ENCODE measurements at places on chromosomes 3 and 15.

- no peak for DNase-seq
Observed at GRCh38 chr3:36562945-36563344, 182.6 kb downstream of the STAC start.

- DNase-seq = no peak
Observed at GRCh38 chr3:150074277-150074676, 103.6 kb upstream of the PFN2 start.

DNA sequence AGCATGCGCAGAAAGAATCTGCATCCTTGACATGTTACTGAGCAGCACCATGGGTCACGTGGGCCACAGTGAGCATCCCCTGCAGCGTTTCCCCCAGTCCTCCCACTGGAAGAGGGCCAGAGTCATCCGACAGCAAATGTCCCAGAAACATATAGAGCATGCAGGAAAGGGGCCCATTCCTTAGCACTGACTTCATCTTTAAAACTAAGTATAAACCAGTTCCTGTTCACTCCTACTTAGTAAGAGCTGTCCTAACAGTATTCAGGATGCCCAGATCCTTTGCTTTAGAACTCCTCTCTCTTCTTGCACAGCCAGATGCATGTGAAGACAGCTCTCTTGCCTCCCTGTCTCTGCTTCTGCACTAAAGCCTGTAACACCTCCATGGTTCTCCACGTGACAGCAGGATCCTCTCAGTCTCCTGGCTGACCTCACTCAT is 79.3 kb upstream of the OXTR start:
- DNase-seq = no peak

DNA sequence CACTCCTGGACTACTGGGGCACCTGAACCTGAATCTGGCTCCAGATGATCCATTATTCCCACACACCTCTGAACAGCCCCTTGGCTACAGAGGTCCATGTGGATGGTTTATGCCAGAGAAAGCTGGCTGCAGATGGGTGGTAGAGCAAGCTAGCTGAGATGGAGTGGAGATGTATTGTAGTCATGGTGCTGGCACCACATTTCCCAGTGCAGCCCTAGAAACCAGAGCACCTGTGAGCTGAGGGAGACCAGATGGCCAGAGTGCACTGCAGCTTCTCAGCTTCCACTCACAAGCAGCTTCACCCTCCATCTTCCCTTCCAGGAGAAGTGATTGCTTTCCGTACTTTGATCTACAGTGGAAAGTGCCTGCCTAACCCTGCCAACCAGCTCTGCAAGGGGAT is 29.9 kb downstream of the RBP1 start:
- DNase-seq = no peak

DNA sequence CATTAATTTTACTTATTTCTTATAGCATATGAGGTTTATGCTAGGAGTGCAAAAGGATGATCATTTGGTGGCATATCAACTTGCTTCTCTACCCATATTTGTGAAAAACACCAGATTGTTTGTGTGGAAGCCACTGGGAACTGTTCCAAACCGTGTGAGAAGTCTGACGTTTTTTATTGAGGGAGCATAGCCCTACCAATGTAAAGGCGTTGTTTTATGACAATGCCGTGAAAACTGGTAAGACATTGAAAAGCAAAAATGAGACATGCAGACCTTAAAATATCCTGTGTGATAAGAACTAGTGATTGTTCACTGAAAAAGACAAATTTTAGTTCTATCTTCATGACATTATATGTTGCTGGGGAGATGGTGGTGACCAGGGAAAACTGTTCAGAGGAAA is 87.8 kb downstream of the CHL1 start:
- no peak for DNase-seq

GRCh38 chr15:72784456-72784876 is 908 bp upstream of the ADPGK start:
- DNase-seq = no peak

DNA sequence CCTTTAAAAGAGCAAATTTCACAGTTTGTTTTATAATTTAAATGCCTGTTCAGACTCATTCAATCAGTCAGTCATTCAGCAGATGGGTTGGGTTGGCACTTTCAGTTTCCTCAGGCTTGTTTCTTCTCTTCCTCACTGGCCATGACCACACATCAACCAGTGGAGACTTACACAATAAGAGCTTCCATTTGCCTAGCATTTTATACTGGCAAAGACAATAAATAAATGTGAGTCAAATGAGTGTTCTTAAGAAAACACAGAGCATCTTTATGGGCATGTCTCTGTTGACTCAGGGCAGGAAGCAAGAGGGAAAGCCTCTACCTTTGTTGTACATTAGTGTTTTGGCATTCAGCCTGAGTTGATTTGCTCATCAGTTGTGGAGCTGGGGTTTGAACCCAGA is 122.6 kb downstream of the EPHB1 start:
- DNase-seq = no peak

DNA sequence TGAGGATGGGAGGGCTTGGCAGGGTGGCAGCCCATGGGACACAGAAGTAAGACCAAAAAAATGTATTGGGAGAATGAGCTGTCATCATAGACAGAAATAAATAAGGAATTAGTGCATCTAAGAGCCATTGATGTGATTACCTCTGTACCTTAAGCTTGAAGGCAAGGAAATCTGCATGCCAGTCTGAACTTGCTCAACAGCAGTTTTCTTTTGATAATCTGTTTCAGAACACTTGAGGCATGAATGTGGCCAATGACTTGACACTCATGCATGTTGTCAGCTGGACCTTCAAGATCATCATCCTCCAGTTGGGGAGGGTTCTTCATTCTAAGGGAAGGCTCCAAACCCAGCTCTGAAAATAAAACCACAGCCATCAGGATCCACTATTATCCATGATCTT is 148.5 kb downstream of the DCLK3 start:
- DNase-seq = no peak

DNA sequence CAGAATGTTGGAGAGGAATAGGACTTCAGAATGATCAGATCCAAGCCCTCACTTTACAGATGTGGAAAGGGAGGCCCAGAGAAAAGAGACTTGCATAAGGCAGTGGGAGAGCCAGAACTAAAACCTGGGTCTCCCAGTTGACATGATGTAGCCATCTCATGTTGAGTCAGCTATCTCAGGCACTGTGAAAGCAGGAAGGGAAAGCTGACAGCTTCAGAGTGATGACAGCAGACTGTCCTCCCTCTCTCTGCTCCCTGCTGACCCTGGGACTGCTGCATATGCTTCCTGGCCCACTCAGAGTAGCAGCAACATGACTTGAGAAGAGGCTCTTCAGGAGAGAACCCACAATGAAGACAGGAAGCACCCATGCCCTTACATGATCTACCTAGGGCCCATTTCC is 14.7 kb downstream of the FHIT start:
- no peak for DNase-seq
